Activated CD8-positive, alpha-beta memory T cell treated with anti-CD3 and anti-CD28 coated beads for 4 hours (primary cell): ENCODE measurements at places on chromosomes 11 and 22.

DNA sequence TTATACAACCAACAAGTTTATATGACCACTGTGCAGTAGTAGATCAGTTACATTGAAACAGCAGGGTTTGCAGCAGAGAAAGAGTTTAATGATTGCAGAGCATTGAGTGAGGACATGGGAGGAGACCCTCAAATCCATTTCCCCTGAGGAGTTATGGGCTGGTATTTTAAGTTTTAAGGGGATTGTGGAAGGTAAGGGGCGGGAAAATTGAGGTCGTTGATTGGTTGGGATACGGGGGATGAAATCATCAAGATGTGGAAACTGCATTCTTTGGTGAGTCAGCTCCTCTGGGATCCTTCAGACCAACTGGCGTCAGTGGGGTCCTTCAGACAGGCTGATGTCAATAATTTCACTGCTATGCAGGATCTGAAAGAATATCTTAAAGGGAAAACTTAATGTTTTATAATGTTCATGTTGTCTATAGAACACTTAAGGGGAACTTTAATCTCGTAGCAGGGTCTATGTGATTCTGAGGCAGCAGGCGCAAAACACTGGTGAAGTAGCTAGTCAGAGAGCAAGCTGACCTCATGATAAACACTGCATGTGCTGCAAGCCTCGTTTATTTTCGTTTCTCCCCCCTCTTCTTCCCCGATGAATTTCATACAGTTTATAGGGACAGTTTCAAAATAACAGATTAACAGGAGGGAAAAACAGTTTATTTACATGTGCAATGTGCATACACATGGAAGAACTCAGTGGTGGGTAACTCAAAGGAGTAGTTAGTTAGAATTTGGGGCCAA lies 17.4 kb upstream of the BACE1-AS start:
- no peak for DNase-seq

- no peak for DNase-seq
Measured at GRCh38 chr22:38017272-38017920, 33.0 kb upstream of the SOX10 start.

- no peak for DNase-seq
Measured at GRCh38 chr11:131823772-131824171, 453.4 kb downstream of the NTM start.

DNA sequence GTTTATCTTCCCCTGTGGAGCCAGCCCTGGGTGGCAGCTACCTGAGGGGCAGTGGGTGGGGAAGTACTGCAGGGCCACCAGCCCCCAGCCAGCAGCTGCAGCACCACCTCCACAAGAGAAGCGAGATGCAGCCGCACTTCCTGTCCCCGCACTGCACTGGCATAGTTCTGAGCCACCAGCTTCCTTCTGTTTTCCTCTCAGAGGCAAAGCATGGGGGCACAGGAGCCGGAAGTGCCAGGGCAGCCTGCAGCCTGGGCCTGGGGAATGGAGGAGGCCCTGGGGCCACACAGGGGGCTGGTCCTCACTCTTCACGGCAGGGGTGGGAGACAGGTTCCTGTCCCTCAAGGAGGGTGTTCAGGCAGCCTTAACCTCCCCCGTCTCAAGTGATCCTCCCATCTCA lies 11.9 kb upstream of the SH3BP1 start:
- no peak for DNase-seq

GRCh38 chr11:34050581-34051348 lies 766 bp upstream of the CAPRIN1 start:
- DNase-seq: no peak

GRCh38 chr11:97902828-97903227 lies 1117.9 kb upstream of the CNTN5 start:
- DNase-seq: no peak

- no peak for DNase-seq
Measured at GRCh38 chr22:39225591-39225990, 19.2 kb downstream of the PDGFB start.

- no peak for DNase-seq
Measured at GRCh38 chr11:41431784-41432183, 27.7 kb downstream of the LRRC4C start.

DNA sequence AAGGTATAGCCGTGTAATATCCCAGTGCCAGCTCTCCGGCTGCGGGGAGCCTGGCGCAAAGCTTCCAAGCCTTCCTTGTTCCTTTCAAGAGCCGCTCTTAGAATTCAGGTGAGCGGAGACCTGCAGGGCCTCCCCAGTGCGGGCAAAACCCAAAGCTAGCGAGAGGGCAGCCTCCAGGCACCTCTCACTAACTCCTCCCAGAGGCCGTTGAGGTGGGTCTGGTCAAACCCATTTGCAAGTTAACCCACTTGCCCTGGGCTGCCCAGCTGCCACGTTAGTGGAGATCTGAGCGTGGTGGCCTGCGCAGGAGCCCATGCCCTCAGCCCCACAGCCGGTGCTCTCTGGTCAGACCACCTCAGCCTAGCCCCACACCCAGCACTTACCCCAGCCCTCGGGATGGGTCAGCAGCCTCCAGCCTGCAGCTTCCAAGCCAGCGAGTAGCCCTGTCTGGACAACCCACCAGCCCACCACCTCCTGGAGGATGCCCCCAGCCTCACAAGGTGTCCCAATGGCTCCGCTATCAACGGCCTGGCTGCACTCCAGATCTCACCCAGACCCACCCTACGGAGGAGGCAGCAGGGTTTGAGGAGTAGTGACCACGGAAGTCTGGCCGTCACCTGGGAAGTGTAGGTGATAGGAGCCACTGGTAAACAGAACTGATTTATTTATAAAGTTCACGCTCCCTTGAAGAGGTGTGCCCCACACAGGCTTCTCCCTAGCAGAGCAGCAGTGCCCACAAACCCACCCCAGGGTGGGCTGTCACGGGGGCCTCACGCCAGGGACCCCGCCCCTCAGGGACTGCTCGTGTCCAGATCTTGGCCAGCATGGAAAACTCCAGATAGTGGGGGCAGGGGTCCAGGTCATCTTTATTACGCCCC lies 2.3 kb downstream of the ASCL2 start:
- DNase-seq: no peak

- no peak for DNase-seq
Measured at GRCh38 chr22:34696557-34696956, 369.4 kb upstream of the ISX start.

DNA sequence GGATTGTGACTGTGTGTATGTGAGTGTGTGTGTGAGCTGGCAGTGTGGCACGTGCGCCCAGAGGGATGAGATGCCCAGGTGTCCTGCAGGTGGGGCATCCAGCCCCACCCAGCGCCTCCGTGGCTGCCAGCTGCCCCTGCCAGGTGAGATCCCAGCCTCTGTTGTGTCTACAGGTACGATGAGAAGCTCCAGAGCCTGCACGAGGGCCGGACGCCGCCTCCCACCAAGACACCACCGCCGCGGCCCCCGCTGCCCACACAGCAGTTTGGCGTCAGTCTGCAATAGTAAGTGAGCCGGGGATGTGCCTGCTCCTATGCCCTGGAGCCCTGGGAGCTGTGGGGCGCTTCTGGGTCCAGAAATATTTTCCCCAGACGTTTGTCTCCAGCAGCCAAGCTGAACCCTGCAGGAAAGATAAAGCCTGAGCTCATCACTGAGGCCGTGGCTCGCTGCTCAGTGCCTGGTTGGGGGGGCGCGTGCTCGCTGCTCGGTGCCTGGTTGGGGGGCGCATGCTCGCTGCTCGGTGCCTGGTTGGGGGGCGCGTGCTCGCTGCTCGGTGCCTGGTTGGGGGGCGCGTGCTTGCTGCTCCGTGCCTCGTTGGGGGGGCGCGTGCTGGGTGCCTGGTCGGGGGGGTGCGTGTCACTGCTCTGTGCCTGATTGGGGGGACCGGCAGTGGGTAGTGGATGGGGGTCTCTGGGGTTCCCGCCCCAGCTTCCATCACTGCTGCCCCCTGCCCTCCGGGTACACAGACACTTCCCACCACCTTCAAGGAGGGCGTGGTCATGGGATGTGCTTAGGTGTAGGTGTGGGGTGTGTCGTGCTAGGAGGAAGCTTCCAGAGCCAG lies 73.2 kb downstream of the ARHGAP8 start:
- DNase-seq: no peak

DNA sequence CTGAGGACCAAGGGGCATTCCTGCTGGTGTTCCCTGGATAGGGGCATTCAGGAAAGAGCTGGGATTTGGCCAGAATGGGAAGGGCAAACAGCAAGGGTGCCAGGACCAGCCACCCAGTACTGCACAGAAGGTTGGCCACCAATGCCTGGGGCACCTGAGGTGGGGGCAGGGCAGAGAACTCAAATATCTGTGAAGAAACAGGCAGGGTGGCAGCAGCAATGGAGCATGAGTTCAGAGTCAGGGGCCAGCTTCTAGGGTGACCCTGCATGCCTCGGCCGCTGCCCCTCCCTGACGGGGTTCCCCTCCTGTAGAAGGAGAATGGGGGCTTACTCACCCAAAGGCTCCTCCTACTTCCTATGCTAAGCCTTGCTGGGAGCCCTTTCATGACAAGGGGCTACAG lies 79.3 kb upstream of the SHANK2 start:
- no peak for DNase-seq

GRCh38 chr22:21051831-21052400 lies 6.2 kb downstream of the LRRC74B start:
- no peak for DNase-seq

DNA sequence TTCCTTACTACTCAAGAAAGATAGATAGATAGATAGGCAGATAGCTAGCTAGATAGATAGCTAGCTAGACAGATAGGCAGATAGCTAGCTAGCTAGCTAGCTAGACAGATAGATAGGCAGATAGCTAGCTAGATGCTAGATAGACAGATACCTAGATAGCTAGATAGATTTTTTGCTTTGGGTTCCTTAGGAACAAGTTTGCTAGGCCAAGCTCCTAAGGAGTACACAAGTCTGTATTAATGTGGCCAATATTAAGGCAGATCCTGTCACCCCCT lies 61.7 kb upstream of the VPREB1 start:
- DNase-seq: no peak

- peak; percentile 41 for DNase-seq
Measured at GRCh38 chr11:121451986-121452608, at the start of gene SORL1. TSS of gene SORL1 (plus strand) at chr11:121452314. CDS start at chr11:121452332, 18 bp downstream.

DNA sequence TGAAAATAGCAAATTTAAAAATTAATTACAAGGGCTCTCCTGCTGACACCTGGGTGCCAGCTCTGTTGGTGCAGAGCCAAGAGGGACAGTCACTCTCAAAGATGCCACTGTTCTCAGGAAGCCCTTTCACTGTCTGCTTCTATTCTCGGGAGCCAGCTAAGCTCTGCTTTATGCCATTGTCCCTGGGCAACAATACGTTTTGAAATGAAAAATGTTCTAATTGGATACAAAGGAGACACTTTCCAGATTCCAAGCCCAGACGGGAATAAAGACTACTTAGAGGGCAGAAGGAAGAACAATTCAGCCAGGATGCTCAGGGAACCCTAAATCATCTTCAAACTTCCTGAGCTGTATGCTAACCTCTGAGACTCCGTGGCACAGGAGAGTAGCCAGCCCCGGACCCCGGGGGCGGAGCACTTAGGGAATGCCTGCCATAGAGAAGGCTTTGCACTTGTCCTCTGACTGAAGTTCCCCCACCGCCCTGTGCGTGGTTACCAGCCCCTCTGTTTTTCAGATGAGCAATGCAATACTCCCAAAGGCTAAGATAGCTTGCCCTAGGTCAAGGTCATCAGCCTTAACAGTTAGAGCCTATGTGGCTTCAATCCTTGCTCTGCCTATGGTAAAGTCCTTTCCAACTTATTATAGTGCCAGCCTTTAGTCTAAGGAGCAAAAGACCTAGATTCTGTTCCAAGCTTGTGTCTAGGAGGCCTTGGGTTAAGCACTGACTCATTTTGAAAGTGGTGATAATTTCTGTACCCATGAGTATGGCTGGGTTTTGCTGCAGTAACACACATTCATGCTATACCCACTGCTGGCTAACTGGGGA lies 150.9 kb downstream of the CACNA1I start:
- no peak for DNase-seq

- peak; percentile 38 for DNase-seq
Measured at GRCh38 chr22:41822317-41823057, 10.4 kb upstream of the SREBF2 start.

DNA sequence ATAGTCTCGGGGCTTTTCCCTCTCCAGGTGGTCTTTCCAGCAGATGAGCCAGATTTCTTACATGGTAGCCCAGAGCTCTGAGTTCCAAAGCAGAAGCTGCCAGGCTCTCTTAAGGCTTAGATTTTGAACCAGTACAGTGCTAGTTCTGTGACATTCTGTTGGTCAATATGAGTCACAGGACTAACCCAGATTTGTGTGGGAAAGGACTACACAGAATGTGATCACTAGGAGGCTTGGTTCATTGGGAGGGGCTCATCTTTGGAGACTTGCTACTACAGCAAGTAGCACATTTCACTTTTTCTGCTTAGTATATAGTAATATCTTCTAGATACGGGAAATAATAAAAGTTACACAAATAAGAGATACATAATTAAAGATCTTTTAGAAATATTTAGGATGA lies 24.1 kb downstream of the RNF214 start:
- no peak for DNase-seq

GRCh38 chr11:2940147-2940920 lies 11.1 kb upstream of the PHLDA2 start:
- no peak for DNase-seq

- no peak for DNase-seq
Measured at GRCh38 chr11:8320076-8320475, 56.4 kb upstream of the LMO1 start.

DNA sequence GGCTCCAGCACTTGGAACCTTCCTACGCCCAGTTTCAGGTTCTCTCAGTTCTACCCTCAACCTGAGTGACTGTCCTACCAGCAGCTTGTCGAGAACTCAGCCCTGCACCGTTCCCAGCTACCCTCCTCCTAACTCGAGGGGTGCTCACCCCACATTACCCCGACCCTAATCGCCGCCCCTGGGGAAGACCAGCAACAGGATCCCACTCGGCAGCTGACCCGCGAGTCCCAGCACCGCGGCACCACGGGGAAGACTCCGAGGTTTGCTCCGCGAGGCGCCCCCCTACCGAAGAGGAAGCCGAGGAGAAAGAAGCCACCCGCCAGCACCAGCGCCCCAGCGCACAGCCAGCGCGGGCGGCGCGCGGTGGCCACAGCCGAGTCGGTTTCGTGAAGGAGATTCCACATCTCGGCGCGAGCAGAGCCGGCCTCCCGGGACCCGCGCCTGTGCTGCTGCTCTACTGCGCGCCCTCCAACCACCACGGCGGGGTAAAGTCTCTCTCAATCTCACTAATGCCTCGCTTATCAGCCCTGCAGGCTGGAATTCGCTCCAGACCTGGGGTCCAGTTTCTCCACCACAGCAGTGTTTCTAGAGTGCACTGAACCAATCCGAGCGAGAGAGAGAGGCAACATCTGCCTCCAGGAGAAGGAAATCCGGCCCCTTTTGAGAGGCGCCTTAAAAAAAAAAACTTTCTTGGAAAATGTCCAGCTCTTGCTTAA lies at the start of gene FOLH1:
FOLH1 (minus strand) TSS at position 597 of the 716 bp plus-strand sequence; CDS start at position 404, 193 bp downstream.
- DNase-seq: no peak

GRCh38 chr11:106331176-106331575 lies 253.7 kb downstream of the AASDHPPT start:
- no peak for DNase-seq

GRCh38 chr11:95465887-95466286 lies 234.9 kb upstream of the SESN3 start:
- DNase-seq: no peak

GRCh38 chr22:44067901-44068300 lies 43.8 kb downstream of the PARVB start:
- no peak for DNase-seq
